NCI-H1436 treated with DMSO at 0.1 percent for 48 hours (cell line): ENCODE measurements at places on chromosomes 1 and 21.

GRCh38 chr1:4447778-4448420, 206.5 kb upstream of the AJAP1 start:
- no peak for DNase-seq

DNA sequence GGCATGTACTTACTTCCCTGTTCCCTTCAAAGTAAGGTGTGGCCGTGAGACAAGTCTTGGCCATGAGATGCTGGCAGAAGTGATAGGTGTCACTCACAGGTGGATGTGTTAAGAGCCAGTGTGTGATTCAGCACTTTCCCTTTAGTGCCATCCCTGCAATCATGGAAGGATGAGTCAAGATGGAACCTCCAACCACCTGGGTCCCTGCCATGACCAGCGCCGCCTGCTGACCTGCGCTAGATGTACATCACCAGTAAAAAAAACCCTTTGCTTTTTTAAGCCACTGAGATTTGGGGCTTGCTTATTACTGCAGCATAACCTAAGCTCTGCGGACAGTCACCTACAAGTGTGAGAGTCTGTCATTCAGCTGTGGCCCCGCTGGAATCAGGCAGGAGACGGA, 71.7 kb downstream of the TOMM20 start:
- no peak for DNase-seq

DNA sequence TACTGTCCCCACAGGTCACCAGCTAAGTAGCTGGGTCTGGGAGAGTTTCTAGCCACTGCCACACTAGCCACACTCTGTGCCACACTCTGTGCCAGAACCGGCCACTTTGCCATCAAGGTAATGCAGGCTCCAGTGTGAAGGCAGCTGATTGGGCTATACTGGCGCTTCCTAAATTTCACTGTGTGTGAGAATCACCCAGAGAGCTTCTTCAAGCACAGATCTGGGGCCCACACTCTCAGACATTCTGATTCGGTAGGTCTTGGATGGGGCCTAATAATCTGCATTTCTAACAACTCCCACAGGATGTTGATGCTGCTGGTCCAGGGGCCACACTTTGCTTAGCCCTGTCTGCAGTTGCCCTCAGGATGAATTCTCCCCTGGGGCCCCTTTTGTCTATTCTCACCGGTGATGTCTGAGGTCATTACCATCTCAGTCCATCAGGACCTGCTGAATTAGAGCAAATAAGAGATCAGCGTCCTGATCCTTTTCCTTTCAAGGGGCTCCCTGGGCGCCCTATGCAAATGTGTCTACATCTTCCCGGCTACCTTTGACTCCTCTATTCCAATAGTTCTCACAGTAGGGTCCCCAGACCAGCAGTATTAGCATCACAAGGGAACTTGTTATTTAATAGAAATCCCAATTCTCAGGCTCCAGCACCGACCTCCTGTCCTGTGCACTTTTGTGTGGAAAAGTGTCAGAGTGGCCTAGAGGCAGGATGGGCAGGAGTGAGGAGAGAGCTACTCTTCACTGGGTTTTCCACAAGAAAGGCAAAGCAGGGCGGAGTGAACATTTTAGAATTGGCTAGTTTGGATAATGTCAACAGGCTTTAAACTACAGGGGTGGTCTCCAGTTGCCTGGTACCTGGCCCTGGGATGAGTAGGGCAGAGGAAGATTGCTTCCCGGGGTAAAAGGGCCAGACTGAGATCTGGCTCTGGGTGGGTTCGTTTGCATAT, 24.7 kb upstream of the LRRN2 start:
- no peak for DNase-seq

DNA sequence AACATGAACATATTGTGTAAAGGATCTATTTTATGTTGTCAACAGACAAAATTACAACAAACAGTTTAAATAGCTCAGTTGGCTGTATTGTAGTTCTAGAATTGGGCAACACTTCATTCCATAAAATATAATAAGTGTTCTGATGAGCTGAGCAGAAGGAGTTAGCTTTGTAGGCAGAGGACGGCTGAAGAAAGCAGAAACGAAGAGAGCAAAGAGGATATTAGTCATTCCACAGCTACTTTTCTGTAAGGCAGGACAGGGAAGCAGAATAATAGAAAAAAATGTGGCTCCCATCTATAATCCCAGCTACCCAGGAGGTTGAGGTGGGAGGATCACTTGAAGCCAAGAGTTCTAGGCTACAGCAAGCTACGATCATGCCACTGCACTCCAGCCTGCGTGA, 20.2 kb upstream of the IVNS1ABP start:
- DNase-seq = no peak

GRCh38 chr1:229856009-229856650, 210.9 kb upstream of the GALNT2 start:
- no peak for DNase-seq

DNA sequence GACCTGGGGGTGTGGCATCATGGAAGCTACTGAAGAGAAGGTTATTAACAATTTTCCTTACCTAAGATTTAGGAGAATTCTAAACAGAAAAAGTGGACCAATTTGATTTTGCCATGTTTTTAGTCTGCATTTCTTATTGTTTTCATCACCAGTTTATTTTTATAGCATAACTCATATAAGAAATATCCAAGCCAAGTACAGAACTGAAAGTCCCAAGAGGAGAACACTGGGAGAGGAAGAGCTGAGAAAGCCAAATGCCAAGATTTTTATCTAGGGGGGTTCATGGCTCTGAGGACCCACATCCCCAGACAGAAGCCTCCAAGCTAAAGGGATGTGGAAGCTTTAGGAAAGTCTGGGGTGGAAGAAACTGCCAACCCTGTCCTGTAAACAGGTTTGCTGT, 109.4 kb upstream of the DUSP10 start:
- no peak for DNase-seq

- no peak for DNase-seq
Measured at GRCh38 chr1:29271724-29272123, 35.4 kb downstream of the PTPRU start.
